M059J (cell line): ENCODE measurements at places on chromosomes 1 and 21.
A peak's percentile ranks its signal among the peaks of the same experiment; 100 is the strongest.

DNA sequence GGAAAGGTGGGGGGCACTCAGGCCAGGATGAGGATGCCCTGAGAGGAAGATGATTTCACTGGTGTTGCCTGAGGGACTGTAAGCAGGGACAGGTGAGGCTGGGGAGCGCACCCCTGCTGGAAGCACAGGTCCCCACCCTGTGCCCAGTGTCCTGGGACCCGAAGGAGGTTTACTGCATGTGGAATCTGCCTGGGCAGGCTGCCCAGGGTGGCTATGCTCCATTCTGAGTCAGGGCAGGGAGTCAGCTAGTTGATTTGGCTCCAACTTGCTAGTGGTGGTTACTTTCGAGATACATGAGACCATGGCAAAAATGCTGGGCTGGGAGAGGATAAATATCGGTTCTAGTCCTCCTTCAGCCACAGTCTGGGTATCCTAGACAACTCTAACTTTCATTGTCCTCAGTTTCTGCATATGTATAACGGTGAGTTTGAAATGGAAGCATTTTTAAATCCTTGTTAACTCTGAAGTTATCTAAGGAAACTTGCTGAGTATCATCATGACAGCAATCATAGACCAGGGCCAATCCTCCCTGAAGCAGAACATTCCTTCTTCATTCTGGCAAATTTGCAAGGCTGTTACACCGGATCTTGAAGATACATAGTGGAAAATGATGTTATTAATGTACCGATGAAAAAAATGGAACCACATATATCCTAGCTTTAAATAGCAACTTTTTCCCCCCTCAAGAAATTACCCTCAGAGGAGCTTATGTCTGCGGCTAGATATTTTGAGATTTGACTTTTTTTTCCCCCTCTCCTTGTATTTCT lies 7.7 kb downstream of the TLR5 start:
- DNase-seq = peak; percentile 89

- no peak for DNase-seq
Measured at GRCh38 chr1:30103708-30104411, 619.5 kb downstream of the MATN1 start.

GRCh38 chr1:48114596-48115382 lies 107.7 kb upstream of the SLC5A9 start:
- no peak for DNase-seq

DNA sequence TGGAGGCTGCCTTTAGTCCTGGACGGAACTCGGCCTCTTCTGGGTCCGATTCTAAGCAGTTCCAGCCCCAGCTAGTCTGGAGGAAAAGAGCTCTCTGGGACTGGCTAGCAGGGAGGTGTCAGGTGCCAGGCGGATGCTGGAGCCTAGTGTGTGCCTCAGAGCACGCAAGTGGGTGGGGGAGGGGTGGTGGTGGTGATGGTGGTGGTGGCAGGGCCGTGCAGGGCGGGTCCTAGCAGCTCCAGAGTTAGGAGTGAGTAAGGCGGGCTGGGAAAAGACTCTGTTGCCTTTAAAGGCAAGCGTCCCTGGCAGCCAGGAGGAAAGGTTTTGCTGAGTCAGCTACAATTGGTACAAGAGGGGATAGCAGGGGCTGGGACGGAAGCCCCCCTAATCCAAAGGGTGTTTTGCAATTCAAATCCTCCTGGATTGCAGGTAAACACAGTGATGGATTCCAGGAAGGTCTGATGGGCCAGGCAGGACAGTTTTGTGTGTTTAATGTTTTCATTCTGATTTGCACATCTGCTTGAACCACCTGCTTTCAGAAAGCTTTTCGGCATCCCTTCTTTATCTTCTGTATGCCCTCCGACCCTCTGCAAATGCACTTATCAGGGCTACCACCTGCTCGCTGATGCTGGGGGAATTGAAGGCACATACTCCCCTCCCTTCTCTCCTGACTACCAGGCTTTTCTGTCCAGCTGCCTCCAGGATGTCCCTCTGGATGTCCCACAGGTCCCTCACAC lies 4.1 kb upstream of the SLC2A1 start:
- peak; percentile 83 for DNase-seq

DNA sequence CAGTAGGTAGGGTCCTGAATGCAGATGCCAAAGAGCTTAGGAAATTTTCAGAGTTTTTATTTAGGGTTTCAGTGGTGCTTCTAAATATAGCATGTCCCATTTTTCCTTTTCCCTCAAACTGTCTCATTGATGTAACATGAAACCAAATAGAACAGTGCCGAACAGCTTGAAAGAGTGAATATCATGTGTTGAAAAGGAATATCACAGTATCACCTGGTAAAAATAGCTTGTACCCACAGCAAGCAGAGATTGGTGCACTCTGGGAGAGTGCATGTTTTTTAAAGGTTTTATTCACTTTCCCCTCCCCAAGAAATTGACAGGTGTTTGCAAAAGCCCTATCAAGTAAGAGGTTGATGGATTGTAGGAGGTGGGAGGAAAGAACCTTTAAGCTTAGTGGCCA lies 41.9 kb upstream of the ELAVL4 start:
- DNase-seq = no peak

DNA sequence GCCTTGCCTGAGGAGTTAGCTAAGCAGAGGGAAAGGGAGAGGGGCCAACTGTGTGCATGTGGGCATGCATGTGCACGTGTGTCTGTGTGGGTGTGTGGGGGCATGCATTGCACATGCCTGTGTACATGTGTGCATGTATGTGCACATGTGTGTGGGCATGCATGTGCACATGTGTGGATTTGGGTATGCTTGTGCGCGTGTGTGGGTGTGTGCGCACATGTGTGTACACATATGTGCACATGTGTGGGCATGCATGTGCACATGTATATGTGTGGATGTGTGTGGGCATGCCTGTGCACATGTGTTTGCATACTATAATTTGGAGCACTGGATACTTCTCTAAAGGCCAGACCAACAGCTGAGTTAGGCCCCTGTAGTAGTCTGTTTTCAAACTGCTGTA lies 350.0 kb downstream of the PRDM2 start:
- no peak for DNase-seq

DNA sequence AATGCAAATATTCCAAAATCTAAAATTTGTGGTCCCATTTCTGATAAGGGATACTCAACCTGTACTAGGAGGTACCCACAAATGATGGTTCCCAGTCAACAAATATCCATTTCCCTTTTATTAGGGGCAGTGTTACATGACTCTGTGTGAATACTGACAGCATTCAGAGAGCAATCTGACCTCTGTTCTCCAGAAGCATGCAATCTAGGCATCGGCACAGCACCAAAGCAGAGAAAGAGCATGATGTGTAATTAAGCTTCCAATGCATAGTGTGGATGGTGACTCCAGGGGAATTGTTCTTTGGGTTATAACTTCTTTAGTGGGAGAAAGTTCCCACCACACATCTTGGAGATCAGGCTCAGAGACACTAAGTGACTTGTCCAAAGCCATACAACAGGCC lies 71.6 kb downstream of the ELAVL4 start:
- DNase-seq = no peak

DNA sequence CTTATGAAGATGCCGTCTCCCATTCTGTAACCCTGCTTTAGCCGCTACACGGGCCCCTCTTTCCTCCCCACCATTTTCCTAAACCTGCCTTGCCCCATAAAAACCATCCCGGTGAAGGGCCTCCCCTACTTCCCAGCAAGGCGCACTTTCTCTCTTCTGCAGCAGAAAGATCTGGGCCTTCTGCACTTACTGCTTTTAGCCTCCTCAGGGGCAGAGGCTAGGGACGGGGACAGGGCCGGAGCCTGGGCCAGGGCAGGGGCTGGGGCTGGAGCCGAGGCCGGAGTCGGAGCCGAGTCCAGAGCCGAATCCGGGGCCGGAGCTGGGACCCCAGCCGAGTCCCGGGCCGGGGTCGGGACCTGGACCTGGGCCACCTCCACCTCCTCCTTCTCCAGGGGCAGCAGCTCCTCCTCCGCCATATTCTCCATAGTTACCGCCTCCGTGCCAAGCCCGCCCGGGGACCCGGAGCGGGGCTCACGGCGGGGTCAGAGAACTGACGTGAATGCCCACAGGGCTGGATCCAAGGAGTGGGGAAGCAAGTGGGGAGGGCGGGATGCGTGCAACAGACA lies 382 bp downstream of the TRMT1L start:
- DNase-seq = peak; percentile 36

DNA sequence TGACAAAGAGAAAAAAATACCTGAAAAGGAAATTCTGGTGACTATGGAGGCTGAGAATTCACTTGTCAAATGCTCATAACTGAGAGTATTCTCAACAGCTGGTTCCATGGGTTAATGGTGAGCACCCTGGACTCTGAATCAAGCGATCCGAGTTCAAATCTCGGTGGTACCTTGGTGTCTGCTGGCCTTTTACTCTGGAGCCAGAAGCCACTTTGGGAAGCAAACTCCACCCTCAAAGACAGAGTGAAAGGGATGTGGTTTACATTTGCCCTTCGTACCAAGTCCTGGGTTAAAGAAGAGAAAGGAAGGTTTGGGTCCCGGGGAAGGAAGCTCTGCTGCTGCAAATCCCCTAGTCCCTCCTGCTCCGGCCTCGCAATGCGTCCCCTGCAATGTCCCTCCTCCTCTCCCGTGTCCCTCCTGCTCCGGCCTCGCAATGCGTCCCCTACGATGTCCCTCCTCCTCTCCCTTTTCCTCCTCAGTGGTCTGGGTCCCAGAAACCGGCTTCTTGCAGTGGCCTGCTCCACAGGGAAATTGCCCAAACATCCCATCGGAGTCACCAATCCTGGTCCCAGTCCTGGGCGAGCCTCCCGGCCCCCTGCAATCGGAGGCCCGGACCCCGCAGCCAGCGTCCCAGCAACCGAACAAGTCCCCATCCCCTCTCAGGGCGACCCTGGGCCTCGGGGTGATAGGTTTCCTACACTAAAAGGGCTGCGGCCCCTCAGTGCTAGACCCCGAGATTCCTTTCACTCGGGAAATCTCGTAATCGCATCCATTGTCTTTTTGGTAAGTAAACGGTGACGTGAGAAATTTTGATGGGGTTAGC lies 129.4 kb downstream of the PPIAL4G start:
- peak; percentile 72 for DNase-seq

- DNase-seq = no peak
Measured at GRCh38 chr1:53380296-53380695, 52.4 kb upstream of the LRP8 start.

GRCh38 chr1:55117941-55118340 lies 78.6 kb downstream of the PCSK9 start:
- no peak for DNase-seq

DNA sequence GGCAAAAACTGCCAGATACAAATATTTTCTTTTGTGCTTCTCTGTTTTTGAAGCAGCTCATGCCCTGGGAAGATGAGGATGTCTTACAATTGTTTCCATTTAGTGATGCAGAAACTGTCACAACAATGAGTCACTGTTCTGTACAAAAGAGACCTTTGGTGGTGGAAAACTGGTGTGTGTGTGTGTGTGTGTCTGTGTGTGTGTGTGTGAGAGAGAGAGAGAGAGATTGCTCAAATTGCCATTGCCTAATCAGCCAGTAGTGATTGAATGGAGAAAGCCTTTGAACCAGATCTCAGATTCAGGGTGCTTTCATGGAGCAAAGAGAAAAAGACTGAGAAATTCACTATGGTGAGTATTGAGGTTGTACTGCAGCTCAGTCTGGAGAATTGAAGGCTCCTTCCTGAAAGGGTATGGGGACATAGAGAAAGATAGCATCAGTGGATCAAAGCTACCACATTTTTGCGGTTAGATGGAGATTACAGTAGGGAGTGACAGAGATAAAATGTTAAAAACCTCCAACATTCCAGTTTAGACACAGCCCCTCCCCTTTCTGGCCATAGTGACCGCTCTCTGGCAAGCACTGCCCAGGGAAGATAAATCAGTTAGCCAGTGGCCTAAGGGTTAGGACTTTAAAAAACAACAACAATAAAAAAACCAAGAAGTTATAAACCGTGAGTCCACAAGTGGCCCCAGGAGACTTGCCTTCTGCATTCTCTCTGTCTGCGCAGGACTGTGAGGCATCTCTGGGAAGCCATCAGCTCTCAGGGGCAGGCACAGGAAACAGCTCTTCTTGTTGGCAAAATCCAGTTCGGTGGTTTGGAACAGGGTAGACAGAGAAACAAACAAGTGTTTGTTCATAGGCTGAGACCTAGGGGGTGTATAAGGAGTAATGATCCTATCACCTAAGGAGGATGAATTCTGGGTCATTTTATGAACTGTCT lies 406.5 kb downstream of the DUSP10 start:
- DNase-seq = peak; percentile 99

GRCh38 chr21:37579356-37579755 lies 212.8 kb downstream of the DYRK1A start:
- DNase-seq = no peak

DNA sequence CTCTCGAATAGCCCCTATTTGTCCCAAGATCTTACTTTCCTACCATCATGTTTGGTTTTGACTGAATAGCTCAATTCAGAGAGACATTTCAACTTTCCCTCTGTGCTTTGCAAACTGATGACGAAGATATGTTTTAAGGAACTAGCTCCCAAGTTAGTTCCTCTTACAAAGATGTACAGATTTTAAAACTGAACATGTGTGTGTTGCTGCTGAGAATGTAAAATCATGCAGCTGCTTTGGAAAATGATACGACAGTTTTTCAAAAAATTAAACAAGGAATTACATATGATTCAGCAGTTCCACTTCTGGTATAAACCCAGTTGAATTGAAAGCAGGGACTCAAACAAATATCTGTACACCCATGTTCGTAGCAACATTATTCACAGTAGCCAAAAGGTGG lies 33.6 kb downstream of the KIF26B start:
- DNase-seq = no peak

DNA sequence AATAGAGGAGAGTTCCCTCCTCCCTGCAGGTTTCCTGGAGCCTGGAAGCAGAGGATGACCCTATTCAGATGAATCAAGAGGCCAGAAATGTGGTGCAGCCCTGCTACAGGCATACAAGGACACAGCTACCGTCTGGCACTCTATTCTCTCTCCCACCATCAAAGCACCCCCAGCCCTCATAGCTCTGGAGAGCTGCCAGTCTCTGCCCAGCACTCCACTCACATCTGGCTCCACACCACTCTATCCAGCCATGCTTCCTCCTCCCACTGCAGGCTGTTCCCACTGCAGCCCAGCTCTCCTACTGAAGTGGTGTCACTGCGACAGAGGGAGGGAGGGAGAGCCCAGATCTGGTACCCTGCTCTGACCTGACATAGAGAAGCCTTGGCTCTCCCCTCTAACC lies 18.4 kb downstream of the SYT2 start:
- no peak for DNase-seq

DNA sequence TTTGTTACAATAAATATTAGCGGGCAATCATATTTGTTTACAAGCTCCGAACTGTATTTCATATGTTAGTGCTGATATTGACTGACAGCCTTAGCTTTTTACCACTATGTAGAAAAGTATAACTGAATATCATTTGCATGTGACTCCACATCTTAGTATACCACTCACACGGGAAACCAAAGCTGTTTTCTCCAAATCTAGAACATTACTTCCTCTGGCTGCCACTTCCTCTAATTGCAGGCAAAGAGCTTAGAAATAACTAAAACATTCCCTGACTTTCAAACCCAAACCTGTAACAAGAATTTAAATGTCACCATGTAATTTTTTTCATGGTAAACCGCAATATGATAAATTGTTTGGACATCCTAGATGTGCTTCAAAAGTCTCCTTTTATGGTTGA lies 174.7 kb downstream of the LBR start:
- no peak for DNase-seq
